ENCODE measurements at places on chromosomes 11 and 22.
A peak's percentile ranks its signal among the peaks of the same experiment; 100 is the strongest.

GRCh38 chr11:32302826-32303225 is 132.5 kb downstream of the WT1 start:
- DNase-seq, result no peak

DNA sequence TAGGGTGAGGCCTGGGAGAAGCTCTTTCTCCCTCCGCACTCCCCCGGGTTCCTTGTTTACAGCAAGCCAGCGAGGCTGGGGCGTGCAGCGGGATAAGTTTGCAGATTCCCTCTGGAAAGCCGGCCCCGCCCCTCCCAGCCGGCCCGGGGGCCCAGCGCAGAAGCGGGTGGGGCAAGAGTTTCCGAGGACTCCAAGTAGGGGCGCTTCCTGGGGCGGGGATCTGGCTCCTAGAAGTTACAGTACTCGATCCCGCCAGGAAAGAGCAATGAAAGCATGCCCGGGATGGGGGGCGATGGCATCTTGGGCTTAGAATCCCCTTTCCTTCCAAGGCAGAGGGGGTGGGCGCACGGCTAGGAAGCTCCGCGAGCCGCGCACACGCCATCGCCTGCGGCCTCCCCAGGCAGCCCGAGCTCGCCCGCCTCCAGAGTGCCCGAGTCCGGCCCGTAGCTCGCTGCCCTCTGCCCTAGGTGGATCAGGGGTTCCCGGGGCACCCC is 385 bp downstream of the TST start:
- DNase-seq, result no peak

DNA sequence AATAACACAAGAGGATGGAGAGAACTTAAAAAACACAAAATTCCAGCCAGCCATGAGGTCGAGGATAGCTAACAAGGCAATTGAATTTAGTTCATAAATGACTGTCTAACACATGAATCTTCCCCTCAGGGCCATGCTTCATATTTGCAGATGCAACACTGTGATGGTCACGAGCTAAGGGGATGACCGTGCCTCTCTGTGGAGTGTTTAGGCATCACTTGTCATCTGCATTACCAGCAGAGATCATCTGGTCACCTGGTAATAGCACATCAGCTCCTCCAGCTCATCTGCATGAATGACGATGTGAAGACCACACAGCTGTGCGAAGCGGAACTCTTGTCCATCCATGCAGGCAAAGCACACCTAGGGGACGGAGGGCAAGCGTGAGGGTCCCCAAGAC is 20.9 kb upstream of the SLC25A1 start:
- DNase-seq, result no peak

- no peak for DNase-seq
These were observed 6.7 kb downstream of the CAPN5 start for GRCh38 chr11:77073328-77074001.

DNA sequence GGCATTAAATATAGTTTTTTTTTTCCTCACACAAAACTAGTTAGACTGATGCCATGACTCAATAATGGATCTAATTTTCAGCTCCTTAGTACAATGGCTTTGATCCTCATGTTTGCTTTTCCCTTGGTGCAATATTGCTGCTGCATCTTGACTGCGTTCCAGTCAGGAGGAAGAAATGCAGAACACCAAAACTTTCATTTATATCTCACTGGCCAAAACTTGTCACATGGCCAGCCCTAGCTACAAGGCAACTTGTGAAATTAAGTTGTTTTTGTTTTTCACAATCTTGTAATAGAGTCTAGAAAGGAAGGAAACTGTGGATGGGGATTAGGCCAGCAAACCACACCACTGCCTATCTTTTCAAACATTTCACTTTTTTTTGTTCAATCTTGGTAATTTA is 36.7 kb downstream of the SMC1B start:
- no peak for DNase-seq

- no peak for DNase-seq
These were observed 34.9 kb upstream of the RRAS2 start for GRCh38 chr11:14393889-14394288.

DNA sequence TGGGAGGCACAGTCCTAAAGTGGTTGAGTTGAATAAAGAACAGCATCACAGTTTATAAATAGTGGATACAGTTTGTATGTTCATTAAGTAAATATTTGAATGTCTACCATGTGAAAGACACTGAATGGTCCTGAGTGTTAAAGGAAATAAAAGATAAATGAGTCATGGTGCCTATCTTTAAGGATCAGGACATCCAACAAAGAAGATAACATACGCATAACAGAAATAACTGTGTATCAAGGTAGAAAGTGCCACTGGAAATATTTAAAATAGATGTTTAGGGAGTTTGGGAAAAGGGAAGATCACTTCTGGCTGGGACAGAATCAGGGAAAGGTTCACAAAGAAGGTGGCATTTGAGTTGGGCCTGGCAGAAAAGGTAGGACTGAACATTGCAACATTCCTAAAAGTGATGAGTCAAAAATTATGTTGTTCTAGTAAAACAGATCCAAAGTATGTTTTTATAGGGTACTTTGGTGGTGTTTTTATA is 41.5 kb downstream of the CSTPP1 start:
- DNase-seq, result no peak

GRCh38 chr11:120717623-120718022 is 206.1 kb downstream of the GRIK4 start:
- no peak for DNase-seq

DNA sequence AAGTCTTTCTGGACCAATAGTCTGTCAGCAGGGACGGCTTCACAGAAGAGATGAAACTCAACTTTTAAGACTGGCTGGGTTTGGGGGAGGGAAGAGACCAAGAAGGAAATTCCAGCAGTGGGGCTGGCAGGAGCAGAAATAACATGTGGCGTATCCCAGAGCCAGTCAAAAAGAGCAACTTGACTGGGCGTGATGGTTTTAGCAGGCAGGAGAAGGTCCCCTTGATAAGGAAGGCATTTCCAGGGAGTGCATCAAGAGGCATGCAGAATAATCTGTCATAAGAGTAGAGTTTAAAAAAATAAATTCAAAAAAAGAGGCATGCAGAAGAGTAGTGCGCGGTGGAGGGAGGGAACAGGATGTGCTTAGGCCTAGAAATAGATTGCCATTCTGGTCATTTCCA is 52.5 kb downstream of the C22orf31 start:
- DNase-seq, result no peak

GRCh38 chr22:50293441-50294318 is 13.8 kb downstream of the PLXNB2 start:
- no peak for DNase-seq

GRCh38 chr11:6926208-6927029 is at the start of gene ZNF215:
Gene ZNF215, plus strand, starts transcription at chr11:6926426. Its CDS starts 5,847 bp downstream, at chr11:6932273.
- DNase-seq, result peak; percentile 17

DNA sequence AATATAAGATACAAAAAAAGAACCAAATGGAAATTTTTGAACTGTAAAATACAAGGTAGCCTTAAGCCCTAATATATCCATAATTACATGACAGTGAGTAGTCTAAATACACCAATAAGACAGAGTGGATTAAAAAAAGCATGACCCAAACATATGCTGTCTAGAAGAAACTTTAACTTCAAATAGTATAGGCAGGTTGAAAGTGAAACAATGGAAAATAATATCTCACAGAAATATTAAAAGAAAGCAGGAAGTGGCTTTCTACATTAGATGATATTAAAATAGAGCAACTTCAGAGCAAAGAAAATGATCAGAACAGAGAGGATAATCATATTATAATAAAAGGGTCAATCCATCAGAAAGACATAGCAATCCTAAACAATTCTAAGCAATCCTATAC is 21.8 kb downstream of the DCUN1D5 start:
- no peak for DNase-seq

GRCh38 chr22:23072077-23072910 is 2.0 kb downstream of the GNAZ start:
- no peak for DNase-seq

- no peak for DNase-seq
These were observed 89.9 kb downstream of the OR4A15 start for GRCh38 chr11:55457641-55458040.

DNA sequence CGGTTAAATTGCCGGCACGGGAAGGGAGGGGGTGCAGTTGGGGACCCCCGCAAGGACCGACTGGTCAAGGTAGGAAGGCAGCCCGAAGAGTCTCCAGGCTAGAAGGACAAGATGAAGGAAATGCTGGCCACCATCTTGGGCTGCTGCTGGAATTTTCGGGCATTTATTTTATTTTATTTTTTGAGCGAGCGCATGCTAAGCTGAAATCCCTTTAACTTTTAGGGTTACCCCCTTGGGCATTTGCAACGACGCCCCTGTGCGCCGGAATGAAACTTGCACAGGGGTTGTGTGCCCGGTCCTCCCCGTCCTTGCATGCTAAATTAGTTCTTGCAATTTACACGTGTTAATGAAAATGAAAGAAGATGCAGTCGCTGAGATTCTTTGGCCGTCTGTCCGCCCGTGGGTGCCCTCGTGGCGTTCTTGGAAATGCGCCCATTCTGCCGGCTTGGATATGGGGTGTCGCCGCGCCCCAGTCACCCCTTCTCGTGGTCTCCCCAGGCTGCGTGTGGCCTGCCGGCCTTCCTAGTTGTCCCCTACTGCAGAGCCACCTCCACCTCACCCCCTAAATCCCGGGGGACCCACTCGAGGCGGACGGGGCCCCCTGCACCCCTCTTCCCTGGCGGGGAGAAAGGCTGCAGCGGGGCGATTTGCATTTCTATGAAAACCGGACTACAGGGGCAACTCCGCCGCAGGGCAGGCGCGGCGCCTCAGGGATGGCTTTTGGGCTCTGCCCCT is 529 bp upstream of the CCND1 start:
- no peak for DNase-seq

GRCh38 chr22:29078036-29078868 is 5.4 kb downstream of the KREMEN1 start:
- no peak for DNase-seq

- DNase-seq, result no peak
These were observed 70.1 kb downstream of the FAM181B start for GRCh38 chr11:82663535-82663934.

- no peak for DNase-seq
These were observed 117.5 kb upstream of the NNMT start for GRCh38 chr11:114178656-114179055.

DNA sequence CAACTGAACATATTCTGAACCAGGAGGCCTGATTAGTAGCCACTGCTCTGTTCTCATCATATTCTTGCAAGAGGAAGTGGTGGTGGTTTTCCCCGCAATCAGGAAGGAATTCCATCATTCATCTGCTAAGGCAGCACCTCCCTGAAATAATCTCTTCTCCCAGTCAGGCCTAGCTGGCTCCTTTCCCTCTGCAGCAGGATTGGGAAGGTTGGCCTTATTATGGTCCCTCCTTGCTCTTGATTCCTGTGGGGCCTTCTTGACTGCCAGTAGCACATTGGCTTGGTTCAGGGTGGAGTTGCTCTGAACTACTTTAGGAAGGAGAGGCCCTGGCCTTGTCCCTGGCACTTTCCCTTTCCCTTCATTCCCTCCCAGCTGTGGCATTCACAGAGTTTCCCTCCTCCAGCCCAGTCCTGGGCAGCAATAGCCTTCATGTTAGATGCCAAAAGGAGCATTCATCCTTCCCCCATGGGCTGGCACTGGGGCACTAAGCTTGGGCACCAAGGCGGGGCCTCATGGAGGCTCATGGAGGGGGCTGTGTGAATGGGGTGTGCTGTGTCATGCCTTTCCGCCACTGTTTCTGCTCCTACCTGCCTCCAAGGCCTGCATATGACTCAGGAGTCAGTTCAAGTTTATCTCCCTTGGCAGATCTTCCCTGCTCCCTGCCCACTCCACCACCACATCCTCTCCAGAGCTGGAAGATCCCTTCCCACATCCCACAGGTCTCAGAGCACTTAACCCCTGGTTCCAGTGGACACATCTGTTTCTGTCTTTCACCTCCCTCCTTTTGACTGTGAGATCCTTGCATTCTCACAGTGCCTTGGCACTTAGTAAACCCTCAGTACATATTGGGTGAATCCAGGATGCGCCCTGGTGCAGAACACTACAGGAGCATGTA is 27.6 kb upstream of the CD44 start:
- no peak for DNase-seq

DNA sequence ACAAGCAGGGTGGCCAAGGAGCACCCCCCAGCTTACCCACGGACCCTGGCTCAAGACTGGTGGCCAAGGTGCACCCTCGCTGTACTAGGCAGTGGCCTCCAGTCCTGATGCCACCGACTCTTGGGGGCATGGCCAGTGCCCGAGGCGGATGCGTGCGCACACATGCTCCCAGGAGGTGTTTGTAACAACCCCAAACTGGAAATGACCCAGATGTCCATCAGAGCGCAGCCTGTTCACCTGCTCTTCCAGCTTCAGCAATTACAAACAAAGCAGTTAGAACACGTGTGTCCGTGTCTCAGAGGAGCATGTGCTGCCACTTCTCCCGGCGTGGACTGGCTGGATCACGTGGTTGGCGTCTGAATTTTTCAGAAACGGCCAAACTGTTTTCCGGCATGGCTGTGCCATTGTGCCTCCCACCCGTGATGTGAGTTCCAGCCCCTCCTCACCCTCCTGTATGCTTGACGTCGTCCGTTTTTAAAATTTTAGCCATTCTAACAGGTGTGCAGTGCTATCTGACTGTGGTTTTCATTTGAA is 7.1 kb upstream of the MUC6 start:
- no peak for DNase-seq

GRCh38 chr22:33271390-33272161 is 213.4 kb upstream of the SYN3 start:
- peak; percentile 31 for DNase-seq

Data from GM19239 (cell line).